Body of pancreas (tissue), 4 donors: ENCODE measurements at places on chromosomes 2 and 18.
A peak's percentile ranks its signal among the peaks of the same experiment; 100 is the strongest.

DNA sequence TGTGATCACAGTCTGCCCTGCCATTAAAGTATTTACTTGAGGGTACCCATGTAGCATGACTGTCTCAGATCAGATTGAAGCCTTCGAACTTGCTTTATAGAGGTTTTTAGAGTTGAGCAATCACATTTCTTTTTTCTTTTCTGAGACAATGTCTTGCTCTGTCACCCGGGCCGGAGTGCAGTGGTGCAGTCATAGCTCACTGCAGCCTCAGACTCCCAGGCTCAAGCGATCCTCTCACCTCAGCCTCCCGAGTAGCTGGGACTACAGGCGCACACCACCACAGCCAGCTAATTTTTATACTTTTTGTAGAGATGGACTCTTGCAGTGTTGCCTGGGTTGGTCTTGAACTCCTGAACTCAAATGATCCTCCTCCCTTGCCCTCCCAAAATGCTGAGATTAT lies 153.4 kb downstream of the AGAP1 start:
- H3K4me3 ChIP-seq = no peak overlapping the region
- H3K4me1 ChIP-seq = no peaks in the 10 kb centered on the region
- no peak for DNase-seq
- no peaks in the 10 kb centered on the region for H3K36me3 ChIP-seq
- H3K27me3 ChIP-seq = no peaks in the 10 kb centered on the region
- H3K27ac ChIP-seq = no peak overlapping the region

- no peaks in the 10 kb centered on the region for H3K27me3 ChIP-seq
- H3K27ac ChIP-seq = no peak overlapping the region
- H3K4me1 ChIP-seq = no peaks in the 10 kb centered on the region
- no peak for DNase-seq
- no peak overlapping the region for H3K4me3 ChIP-seq
Measured at GRCh38 chr2:76330865-76331264, 620.1 kb upstream of the GCFC2 start.

GRCh38 chr2:179952658-179953057 lies 54.4 kb downstream of the CWC22 start:
- no peaks in the 10 kb centered on the region for H3K36me3 ChIP-seq
- H3K27me3 ChIP-seq = no peaks in the 10 kb centered on the region
- no peak overlapping the region for H3K4me3 ChIP-seq
- H3K4me1 ChIP-seq = peaks cover 13% of the 10 kb centered on the region

- no peaks in the 10 kb centered on the region for H3K36me3 ChIP-seq
- no peak overlapping the region for H3K27ac ChIP-seq
- no peak overlapping the region for H3K4me3 ChIP-seq
Measured at GRCh38 chr2:72605836-72606442, 219.9 kb downstream of the EXOC6B start.

DNA sequence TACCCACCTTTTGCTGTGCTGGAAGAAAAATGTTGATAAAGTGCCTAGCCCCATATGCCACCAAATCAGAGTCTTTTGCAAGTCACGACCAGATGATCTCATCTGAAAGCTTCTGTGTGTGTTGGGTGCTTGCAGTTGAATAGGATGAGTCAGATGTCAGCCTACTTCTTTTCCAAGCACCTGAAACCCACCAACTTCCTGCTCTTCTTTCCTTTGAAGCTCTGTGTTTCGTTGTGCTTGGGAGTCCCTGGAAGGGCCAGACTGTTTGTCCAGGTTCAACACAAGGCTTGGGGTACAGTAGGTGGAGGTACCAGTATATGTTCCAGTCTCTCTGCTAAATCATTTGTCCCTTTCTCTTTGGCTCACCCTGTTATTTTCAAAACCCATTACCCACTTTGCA lies 36.8 kb upstream of the LCLAT1 start:
- no peaks in the 10 kb centered on the region for H3K27me3 ChIP-seq
- DNase-seq = no peak
- no peak overlapping the region for H3K4me3 ChIP-seq
- no peak overlapping the region for H3K27ac ChIP-seq

- H3K36me3 ChIP-seq = no peaks in the 10 kb centered on the region
- H3K27ac ChIP-seq = no peak overlapping the region
- no peaks in the 10 kb centered on the region for H3K27me3 ChIP-seq
- peaks cover 28% of the 10 kb centered on the region for H3K4me1 ChIP-seq
Measured at GRCh38 chr18:7927119-7927518, 360.0 kb downstream of the PTPRM start.

- no peaks in the 10 kb centered on the region for H3K36me3 ChIP-seq
- no peak for DNase-seq
- no peak overlapping the region for H3K27ac ChIP-seq
Measured at GRCh38 chr18:51639541-51639940, 442.1 kb upstream of the MEX3C start.

DNA sequence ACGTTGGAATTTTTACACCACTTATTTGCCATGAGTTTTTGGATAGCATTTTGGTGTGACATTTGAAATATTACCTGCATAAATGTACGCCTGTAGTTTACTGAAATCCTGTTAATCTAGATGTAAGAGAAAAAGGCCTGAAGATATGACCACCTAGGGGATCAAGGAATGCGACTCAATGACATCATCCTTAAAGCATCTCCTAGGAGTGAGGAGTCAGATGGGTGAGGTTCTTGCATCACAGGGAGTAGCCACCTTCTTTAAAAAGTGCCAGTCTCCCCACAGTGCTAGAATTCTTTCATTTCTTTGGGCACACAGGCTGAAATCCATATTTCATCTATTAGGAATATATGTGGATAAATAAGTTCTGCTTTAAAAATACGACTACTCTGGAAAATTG lies 34.5 kb downstream of the ADCYAP1 start:
- no peak overlapping the region for H3K27ac ChIP-seq
- H3K36me3 ChIP-seq = no peaks in the 10 kb centered on the region
- no peak overlapping the region for H3K4me3 ChIP-seq
- no peak for DNase-seq
- H3K4me1 ChIP-seq = no peaks in the 10 kb centered on the region
- H3K27me3 ChIP-seq = no peaks in the 10 kb centered on the region

DNA sequence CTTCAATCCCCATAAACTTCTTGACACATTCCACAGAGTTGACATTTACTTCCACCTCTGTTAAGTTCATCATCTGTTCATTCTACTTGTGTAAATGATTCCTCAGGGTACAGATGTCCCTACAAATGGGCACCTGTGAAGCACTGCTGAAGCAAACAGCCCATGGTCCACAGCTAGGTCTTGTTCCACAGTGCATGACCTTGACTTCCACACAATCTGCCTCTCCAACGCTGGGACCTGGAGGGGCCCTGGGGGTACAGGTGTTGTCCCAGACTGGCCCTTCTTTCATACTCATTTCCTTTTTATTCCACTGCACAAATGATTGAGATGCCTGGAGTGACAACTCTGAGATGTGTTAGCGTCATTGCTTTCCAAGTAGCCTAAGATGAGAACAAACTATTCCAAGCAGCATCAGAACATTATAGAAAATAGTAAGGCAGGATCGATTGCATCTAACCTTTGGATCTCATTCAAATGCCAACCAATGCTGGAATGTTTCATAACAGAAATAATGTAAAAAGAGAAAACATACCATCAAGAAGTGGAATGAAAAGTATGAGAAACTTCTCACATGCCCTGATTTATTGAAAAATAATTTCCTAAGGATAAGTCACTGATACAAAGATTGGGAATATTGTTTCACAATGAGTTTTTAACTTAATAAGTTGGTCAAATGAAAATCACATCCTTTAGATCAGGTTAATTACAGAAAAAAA lies 31.2 kb downstream of the PIEZO2 start:
- no peak for DNase-seq
- peaks cover 10% of the 10 kb centered on the region for H3K4me1 ChIP-seq
- H3K27me3 ChIP-seq = no peaks in the 10 kb centered on the region
- H3K27ac ChIP-seq = no peak overlapping the region
- H3K36me3 ChIP-seq = no peaks in the 10 kb centered on the region

GRCh38 chr18:31042084-31042405 lies 497 bp downstream of the DSC3 start:
- H3K27ac ChIP-seq = no peak overlapping the region
- H3K36me3 ChIP-seq = no peaks in the 10 kb centered on the region
- peak overlapping the region; percentile 6 for H3K4me3 ChIP-seq
- peaks cover 5% of the 10 kb centered on the region for H3K27me3 ChIP-seq
- peaks cover 20% of the 10 kb centered on the region for H3K4me1 ChIP-seq

DNA sequence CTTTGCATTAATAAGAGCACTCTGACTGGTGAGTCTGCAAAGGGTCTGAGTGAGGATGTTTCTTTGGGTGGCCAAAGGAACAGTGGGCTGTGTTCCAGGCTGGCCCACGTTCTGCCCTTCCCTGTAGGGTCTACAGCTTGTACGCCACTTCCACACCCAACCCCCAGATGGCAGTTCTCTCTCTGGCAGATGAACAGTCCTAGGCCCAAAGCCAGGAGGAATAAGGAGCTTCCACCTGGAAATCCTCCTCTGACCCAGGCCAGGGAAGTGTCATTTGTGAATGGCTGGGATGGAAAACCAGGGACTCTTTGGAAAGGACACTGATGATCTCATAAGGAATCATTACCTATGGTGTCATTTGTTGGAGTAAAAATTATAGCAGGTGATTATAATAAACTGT lies 6.6 kb downstream of the OTOF start:
- no peak overlapping the region for H3K4me3 ChIP-seq
- no peak overlapping the region for H3K27ac ChIP-seq
- H3K4me1 ChIP-seq = no peaks in the 10 kb centered on the region
- DNase-seq = no peak

- H3K27me3 ChIP-seq = no peaks in the 10 kb centered on the region
- DNase-seq = no peak
- H3K4me3 ChIP-seq = no peak overlapping the region
- no peaks in the 10 kb centered on the region for H3K36me3 ChIP-seq
Measured at GRCh38 chr2:75751360-75751759, 40.6 kb upstream of the GCFC2 start.

- no peaks in the 10 kb centered on the region for H3K36me3 ChIP-seq
- peaks cover 5% of the 10 kb centered on the region for H3K4me1 ChIP-seq
- no peaks in the 10 kb centered on the region for H3K27me3 ChIP-seq
- H3K4me3 ChIP-seq = no peak overlapping the region
- DNase-seq = no peak
Measured at GRCh38 chr2:127641846-127642507, 4.0 kb upstream of the GPR17 start.

DNA sequence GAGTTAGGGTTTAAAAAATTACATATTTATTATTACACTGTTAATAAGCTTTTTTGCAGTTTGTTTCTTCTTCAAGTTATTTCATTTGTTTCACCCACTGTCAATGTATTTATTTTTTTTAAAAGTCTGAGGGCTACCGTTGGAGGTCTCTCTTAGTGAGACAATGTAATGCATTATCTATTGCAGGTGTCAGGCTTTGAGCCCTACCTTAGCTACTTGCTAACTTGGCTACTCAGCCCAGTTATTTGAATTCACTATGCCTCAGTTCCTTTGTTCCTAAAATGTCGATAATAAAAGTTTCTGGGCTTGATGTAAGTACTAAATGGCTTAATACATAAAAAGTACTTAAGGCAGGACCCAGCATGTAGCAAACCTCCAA lies 458 bp upstream of the TFPI start:
- H3K27me3 ChIP-seq = no peaks in the 10 kb centered on the region
- H3K27ac ChIP-seq = no peak overlapping the region
- no peaks in the 10 kb centered on the region for H3K36me3 ChIP-seq
- H3K4me1 ChIP-seq = peaks cover 27% of the 10 kb centered on the region
